ENCODE measurements at places on chromosomes 1 and 21. TPM values are rescaled to one million over a fixed set of nuclear protein-coding genes. Genes with fewer than 3 reads are reported as not detected.

DNA sequence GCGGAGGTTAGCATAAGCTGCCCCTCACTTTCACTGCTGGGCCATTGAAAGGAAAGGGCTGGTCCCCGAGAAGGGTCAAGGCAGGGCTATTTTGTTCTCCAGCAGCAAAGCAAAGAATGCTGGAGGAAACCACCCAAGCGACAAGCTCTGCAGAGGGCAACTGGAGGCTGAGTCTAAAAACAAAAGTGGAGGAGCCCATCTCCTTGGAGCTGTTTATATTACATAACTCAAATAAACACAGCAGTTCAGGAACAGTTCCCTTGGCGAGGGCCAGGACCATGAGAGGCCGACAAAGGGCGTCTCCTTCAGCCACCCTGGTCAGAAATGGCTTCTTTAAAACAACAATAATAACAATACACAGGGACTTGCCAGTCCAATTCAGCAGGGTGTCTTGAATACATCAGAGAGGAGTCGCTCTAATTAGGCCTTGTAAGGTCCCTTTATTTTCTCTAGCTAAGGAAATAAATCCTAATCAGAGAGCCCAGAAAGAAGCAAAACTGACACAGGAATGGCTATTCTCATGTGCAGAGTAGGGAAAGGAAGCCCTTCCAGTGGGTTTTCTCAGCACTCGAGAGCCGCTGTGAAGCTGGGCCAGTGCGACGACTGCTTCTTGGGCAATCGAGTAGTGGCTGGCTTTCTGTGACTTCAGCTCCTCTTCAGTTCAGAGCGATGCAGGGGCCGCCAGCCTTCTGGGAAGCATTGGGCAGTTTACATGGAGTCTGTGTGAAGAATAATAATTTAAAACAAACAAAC lies 57.0 kb upstream of the TARBP1 start:
- H3K36me3 ChIP-seq, result no peaks in the 10 kb centered on the region
- no peak for DNase-seq
- no peak overlapping the region for H3K27ac ChIP-seq
- no peaks in the 10 kb centered on the region for H3K4me1 ChIP-seq
- H3K4me3 ChIP-seq, result no peak overlapping the region
- H3K27me3 ChIP-seq, result peaks cover 3% of the 10 kb centered on the region

DNA sequence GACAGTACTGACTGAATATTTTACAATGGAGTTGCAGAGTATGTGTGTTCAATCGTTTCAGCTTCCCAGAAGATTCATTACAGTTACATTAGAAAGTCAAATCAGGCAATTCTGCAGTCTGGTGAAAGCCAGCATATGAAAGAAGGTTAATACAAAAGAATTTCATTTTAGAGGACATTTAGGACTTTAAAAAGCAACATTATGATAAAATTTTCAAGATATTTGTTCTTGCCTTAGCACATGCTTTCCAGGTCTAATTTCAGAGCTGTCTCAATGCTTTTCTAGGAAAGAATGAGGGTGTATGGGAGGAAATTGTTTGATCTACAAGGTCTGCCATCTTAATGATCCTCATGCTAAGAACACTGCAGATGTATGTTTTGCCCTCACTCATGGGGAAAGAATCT lies 63.2 kb downstream of the RERE start:
- no peak overlapping the region for H3K27ac ChIP-seq
- H3K4me1 ChIP-seq, result peaks cover 6% of the 10 kb centered on the region
- H3K36me3 ChIP-seq, result peaks cover 6% of the 10 kb centered on the region
- H3K4me3 ChIP-seq, result no peak overlapping the region
- H3K27me3 ChIP-seq, result no peaks in the 10 kb centered on the region

- peaks cover 12% of the 10 kb centered on the region for H3K4me1 ChIP-seq
- DNase-seq, result no peak
- no peak overlapping the region for H3K27ac ChIP-seq
- H3K4me3 ChIP-seq, result no peak overlapping the region
These were observed 44.0 kb downstream of the PTAFR start for GRCh38 chr1:28132171-28133167.

DNA sequence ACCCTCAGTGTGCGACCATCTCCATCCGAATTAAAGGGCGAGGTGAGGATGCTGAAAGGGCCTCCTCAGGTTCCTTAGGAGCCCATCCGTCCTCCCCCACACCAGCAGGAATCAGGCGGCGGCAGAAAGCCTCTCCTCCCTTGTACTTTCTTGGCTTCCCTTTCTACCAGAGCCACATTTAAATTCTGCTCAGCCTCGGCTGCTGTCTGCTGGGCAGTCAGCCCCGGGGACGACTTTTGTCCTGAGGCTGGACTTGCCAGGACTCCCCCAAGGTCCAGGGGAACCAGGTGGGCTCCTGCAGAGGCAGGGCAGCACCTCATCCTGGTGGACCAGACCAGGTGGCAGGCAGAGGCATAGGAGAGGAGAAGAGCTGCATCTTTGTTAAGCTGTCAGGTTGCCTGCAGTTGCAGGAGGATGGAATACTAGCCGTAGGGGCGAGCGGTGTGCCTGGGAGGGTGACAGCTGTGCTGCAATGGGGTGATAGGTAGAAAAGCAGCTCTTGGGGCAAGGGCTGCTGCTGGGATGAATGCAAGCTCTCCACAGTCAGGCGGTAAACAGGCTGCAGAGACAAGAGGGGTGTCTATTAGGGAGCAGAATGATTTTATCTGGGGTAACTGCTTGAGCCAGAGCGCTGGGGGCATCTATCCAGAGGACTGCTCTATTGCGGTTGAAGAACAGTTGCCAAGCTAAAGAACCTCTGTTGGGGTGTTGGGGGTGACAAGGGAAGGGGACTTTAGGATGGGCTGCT lies 46.2 kb upstream of the WASF2 start:
- no peak overlapping the region for H3K4me3 ChIP-seq
- no peak overlapping the region for H3K27ac ChIP-seq
- no peaks in the 10 kb centered on the region for H3K27me3 ChIP-seq
- no peak for DNase-seq

DNA sequence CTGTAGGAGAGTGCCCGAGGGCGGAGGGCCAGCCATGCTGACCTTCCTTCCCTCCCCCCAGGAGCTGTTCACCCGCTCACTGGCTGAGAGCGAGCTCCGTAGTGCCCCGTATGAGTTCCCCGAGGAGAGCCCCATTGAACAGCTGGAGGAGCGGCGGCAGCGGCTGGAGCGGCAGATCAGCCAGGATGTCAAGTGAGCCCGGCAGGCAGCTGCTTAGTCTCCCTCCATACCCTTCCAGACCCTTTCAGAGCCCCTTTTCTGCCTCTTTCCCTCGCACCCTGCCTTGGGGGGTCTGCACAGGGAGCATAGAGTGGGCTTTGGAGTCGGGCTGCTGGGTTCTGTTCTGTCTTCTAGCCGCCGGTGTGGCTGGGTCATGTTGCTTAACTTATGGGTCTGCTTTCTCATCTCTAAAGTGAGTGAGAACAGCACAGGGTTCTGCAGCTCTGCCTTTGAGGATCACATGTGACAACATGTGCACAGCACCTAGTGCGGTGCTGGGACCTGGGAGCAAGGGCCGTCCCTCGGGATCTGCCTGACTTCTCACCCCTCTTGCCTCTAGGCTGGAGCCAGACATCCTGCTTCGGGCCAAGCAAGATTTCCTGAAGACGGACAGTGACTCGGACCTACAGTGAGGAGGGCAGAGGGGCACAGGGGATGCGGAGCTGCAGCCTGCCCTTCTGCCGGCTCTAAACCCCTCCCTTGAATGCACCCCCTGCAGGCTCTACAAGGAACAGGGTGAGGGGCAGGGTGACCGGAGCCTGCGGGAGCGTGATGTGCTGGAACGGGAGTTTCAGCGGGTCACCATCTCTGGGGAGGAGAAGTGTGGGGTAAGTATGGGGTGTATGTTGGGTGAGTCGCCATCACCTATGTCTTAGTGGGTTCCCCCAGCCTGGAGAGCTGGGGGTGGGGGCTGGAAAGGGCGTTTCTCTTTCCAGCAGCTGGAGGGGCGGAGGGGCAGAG lies 6.2 kb downstream of the AMPD2 start:
- H3K27ac ChIP-seq, result peak overlapping the region; percentile 7
- H3K36me3 ChIP-seq, result peaks cover 18% of the 10 kb centered on the region
- no peaks in the 10 kb centered on the region for H3K27me3 ChIP-seq
- H3K4me1 ChIP-seq, result peaks cover 35% of the 10 kb centered on the region
- peak; percentile 40 for DNase-seq

- peaks cover 5% of the 10 kb centered on the region for H3K4me1 ChIP-seq
- no peak overlapping the region for H3K4me3 ChIP-seq
- peaks cover 21% of the 10 kb centered on the region for H3K27me3 ChIP-seq
- DNase-seq, result no peak
- no peaks in the 10 kb centered on the region for H3K36me3 ChIP-seq
These were observed 5.2 kb downstream of the TTLL10 start for GRCh38 chr1:1178794-1179331.

GRCh38 chr1:54006508-54006907 lies 11.5 kb downstream of the LDLRAD1 start:
- H3K36me3 ChIP-seq, result no peaks in the 10 kb centered on the region
- no peak for DNase-seq

GRCh38 chr1:56135069-56135863 lies 444.1 kb downstream of the PLPP3 start:
- H3K4me3 ChIP-seq, result no peak overlapping the region
- no peak overlapping the region for H3K27ac ChIP-seq
- H3K4me1 ChIP-seq, result no peaks in the 10 kb centered on the region
- no peak for DNase-seq

GRCh38 chr1:3067671-3068563 lies 1.1 kb upstream of the PRDM16 start:
- peaks cover 33% of the 10 kb centered on the region for H3K27me3 ChIP-seq
- no peak overlapping the region for H3K4me3 ChIP-seq
- no peak overlapping the region for H3K27ac ChIP-seq
- no peak for DNase-seq
- peaks cover 2% of the 10 kb centered on the region for H3K4me1 ChIP-seq

- H3K36me3 ChIP-seq, result peaks cover 17% of the 10 kb centered on the region
- no peak for DNase-seq
- H3K27ac ChIP-seq, result peak overlapping the region; percentile 98
These were observed 2.3 kb downstream of the PBXIP1 start for GRCh38 chr1:154953611-154954038.

CPLANE2 gene
- total RNA-seq, result 5.9 TPM

TTLL7 gene
- 2.9 TPM for total RNA-seq

PTBP2 gene
- 13.3 TPM for total RNA-seq

ADAMTS5 gene
- not detected for total RNA-seq

PTPRC gene
- 556 TPM for total RNA-seq

FMO3 gene
- not detected for total RNA-seq

TSPAN1 gene
- total RNA-seq, result not detected

All from activated CD8-positive, alpha-beta memory T cell treated with anti-CD3 and anti-CD28 coated beads, Interleukin-2, amount 10 ng/mL, durations not matched to agents 7 days and 5 days (primary cell).